ENCODE measurements at places on chromosomes 11 and 22.
A peak's percentile ranks its signal among the peaks of the same experiment; 100 is the strongest.

DNA sequence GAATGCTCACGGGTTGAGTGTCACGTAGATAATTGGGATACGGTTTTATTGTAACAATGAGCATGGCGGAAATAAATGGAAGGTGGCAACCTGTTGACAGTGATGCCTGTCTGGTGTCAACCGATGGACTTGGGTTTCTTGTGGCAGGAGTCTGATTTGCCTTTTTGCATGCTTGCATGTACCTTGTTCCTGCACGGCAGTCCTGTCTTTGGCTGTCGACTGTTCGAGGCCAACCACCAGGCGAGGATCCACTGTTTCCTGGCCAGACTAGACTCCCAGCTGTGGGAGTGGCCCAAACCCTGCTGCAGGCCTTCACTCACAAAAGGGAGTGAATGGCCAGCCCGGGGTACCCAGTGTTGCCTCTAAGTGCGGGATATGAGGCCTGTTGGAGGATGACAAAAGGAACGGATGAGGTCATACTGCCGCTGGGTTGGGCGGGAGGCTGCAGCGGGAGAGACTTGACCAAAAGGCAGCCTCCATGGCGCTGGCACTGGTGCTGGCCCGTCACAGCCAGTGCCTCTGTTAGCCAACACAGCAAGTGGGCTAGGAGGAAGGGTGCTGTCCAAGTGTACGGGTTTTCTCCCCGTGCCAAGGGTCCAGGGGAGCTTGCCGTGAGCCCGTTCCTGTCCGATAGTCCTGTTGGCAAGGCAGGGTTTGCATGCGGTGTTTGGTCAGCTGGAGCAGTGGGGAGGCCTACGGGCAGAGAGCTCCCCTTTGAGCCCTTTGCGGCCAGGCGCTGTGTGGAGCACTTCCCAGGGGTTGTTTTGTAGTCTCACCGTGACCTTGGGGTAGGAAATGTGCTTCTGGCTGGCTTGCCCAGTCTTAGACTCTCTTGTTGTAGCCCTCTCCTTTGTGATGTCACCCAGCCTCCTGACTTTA, 974 bp downstream of the DGCR8 start:
- peak; percentile 51 for DNase-seq

DNA sequence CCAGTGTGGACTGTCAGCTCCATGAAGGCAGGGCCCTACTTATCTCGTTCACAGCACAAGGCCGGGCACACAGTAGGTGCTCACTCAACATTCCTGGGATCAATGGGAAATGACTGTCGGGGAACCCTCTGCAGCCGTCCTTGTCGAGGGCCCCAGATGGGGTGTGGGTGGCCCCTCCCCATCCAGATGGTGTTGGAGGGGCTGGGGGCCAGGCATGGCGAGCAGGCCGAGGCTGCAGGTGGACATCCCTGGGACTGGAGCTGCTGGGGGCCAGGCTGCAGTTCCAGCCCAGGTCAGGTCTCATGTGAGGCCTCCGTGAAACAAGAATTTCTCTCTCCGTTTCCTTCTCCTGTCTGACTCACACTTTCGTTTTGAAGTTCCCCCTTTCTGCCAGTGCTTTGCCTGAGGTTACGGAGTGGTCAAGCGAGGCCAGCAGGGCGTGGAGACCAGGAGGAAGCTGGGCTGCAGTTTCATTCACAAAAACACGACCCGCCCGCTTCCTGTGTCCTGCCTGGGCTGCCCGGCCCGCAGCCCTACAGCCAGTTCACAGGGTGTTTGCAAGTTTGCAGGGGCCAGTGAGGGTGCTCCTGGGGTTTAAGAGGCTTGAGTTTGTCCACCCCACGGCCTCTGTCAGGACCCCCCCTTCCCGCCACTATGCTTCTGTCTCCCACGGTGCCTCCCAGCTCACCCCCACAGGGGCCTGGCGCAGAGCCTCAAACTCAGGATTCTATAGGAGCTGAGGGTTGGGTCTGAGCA, 4.5 kb downstream of the MYEOV start:
- DNase-seq = peak; percentile 97

DNA sequence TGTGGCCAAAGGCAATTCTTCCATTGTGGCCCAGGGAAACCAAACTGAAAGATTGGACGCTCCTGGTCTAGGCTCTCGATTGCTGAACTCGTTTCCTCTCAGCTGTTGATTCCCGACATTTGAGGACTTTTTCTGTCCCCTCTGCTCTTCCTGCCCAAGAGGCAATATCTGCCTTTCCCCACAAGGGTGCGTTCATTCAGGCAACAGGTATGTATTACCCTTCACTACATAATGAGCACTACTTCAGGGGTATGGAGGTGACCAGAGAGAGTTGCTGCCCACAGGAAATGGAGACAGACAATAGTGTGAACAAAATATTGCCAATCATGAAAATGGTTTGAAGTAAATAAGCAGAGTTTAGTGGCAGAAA, 8.2 kb downstream of the PTH start:
- DNase-seq = peak; percentile 9

- no peak for DNase-seq
Observed at GRCh38 chr11:116413301-116414242, 359.2 kb downstream of the BUD13 start.

- DNase-seq = no peak
Observed at GRCh38 chr22:20112623-20113511, 3.0 kb upstream of the RANBP1 start.

DNA sequence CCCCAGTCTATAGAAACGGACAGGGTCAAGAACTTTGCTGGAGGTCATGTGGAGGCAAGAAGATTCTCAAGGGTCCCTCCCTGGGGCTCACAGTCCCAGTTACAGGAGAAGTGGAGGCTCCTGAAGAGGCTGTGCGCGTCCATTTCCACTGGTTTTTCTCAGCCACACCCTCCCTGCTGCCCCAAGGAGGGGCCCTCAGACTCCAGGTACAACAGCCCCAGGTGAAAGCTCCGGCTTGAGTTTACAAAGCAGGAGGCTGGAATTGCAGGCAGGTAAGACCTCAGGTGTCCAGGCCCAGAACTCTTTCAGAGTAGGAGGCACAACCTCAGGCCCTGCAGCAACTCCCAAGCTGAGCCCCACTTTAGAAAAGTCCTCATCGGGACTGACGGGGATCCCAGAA, 3.1 kb downstream of the SHANK2 start:
- no peak for DNase-seq

- DNase-seq = no peak
Observed at GRCh38 chr22:36816636-36817524, at the start of gene PVALB. PVALB (minus strand) TSS chr22:36817035; CDS start chr22:36817005, 30 bp downstream.

- no peak for DNase-seq
Observed at GRCh38 chr22:32205974-32206773, 1.3 kb upstream of the RFPL2 start.

- no peak for DNase-seq
Observed at GRCh38 chr22:34072585-34072984, 152.3 kb upstream of the LARGE1 start.

DNA sequence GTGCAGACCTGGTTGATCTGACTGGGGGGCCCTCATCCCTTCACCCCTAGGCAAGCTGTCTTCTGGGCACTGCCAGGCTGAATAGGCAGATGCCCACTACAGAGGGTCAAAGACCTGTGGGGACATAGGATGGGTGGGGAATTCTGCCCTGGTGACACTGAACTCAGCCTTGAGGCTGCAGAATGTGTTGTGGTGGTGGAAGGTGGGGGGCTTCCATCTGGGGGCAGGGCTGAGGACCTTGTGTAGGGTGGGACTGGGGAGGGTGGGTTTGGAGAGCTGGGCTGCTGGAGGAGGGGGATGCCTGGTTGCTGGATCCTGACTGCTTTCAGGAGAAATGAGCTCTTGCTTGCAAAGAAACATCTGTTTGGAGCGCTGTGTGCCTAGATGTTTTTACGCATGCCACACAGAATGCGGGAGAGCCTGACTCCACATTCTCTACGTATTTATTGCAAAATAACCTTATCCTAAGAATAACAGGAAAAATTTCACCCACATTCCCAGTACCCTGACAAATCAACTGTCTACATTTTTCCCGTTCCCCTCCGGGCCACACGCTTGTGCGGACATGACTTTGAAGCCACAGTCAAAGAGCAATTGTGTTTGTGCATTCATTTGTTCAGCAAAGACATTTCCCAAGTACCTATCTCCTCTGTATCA, 18.3 kb downstream of the SMIM38 start:
- DNase-seq = no peak

GRCh38 chr11:120334894-120335462, 1.2 kb upstream of the ARHGEF12 start:
- DNase-seq = peak; percentile 75

DNA sequence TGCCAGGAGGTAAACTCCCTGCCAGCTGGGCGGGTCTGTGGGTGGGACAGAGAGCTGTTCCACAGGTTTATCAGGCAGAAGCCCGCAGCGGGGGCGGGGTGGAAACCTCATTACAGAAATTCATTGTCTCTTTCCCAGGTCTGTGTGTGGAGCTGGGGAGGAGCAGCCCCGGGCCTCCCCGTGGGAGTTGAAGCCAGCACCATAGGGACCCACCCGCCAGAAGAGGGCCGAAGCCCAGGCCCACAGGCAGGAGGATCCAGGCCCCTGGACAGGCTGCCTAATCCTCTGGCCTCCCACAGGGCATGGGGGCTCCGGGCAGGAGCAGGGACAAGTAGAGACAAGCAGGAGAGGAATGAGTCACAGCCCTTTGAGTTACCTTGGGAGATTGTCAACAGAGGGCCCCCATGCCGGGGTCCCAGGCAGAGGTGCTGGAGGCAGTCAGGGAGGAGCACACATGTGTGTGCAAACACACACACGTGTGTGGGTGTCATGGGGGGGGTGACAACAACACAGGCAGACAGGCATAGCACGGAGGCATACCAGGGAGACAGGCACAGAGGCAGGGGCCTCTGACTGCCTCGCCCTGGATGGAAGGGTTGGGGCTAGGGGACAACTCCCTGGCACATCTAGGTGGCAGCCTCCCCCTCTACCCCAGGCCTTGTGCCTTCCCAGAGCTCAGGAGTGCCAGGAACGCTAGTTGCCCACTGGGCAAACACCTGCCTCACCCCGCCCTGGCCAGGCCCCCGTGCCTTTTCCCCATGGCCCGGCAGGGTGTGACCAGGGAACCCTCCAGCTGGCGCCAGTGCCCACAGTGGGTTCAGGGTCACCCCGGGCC, 1.4 kb downstream of the CDC42BPG start:
- no peak for DNase-seq

DNA sequence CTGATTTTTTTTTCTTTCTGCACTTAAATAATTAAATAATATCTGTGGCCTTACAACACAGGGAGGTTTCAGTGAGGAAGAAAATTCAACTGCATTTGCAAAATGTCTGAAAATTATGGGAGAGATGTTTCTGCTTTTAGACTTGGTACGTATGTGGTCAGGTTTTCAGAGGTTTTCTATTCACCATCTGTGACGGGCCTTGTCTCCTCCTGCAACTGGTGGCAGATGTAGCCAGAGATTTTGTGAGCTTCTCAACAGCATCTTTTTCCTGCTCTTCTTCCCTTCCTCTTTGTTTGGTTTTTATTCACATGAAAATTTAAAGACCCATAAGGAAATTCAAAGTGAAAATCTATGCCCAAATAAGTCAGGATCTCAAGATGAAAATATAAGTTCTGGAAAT, 38.3 kb downstream of the ZBTB16 start:
- DNase-seq = no peak

GRCh38 chr11:122788781-122789535, 49.3 kb upstream of the CRTAM start:
- no peak for DNase-seq

GRCh38 chr11:12909879-12910278, 99.2 kb upstream of the RASSF10 start:
- no peak for DNase-seq

DNA sequence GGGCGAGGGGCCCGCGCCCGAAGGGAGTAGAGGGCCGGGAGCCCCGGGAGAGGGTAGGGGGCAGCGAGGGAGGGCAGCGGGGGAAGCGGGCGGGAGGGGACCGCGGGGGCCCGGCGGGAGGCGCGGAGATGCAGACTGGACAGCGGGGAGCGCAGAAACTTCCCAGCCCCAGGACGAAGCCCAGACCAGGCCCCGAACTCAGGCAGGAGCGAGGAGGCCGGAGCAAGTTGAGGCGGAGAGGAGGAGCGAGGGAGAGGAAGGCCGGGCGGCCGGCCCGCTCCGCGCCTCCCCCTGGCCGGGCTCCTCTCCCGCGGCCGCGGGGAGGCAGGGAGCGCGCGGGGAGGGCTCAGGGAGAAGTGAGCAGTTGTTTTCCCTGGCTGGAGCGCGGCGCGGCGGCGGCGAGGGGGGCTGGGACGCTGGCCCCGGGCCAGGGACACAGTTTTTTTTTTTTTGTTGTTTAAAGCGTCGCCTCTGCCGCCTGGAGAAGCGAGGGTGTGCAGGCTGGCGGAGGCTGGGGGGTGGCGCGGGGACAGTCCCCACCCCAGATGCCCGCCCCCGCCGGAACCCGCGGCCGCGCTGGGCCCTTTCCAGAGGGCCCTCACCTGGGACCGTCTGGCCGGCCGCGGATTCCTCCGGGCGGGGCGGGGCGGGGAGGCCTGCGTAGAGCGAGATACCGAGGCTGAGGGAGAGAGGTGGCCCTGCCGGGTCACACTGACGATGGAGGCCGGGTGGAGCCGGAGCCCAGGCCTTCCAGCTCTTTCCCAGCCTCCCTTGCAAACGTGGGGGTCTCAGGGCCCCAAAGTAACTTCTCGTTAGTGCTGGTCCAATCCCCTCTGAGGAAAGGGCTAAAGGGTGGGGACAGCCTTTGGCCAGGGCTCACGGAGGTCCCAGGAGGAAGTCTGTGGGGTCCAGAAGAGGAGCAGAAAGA, at the start of gene LTBP3:
LTBP3 (minus strand) TSS at position 358 of the 928 bp plus-strand sequence. CDS start 400 bp downstream, outside the sequence.
- peak; percentile 73 for DNase-seq

DNA sequence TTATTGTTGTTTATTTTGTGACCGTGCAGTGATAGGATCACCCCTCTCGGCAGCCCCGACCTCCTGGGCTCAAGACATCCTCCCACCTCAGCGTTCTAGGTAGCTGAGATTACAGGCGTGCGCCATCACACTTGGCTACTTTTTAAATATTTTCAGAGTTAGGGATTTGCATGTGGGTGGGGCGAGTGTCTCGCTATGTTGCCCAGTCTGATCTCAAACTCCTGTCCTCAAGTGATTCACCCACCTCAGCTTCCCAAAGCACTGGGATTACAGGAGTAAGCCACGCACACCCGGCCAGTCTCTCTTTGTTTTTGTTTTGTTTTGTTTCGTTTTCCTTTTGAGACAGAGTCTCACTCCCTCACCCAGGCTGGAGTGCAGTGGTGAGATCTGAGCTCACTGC, 1.2 kb upstream of the INTS5 start:
- DNase-seq = no peak

GRCh38 chr11:42620796-42621195, 691.0 kb upstream of the API5 start:
- no peak for DNase-seq

- DNase-seq = no peak
Observed at GRCh38 chr11:133742353-133742752, 103.0 kb downstream of the SPATA19 start.

GRCh38 chr11:6237761-6238302, 1.1 kb upstream of the CNGA4 start:
- no peak for DNase-seq

DNA sequence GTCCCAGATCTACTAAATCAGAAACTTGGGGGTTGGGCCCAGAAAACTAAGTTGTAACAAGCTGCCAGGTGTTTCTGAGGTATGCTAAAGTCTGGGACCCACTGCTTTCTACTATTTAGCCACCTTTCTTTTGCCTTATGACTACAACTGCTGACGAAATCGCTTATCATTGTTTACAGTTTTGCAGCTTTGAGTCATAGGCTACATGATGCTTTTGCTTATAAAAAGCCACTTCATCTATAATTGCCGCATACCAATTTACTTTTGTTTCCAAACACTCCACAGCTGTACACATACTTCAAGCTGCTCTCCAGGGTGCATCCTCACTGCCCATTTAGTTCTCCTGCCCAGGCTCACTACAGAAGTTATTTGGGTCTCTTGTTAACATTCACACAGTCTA, 144.7 kb downstream of the ENTHD1 start:
- DNase-seq = no peak

- DNase-seq = no peak
Observed at GRCh38 chr11:12243911-12244550, 133.3 kb upstream of the PARVA start.

Data from ACHN (cell line).